ENCODE measurements at places on chromosomes 2 and 18.

- DNase-seq = no peak
These were observed 27.1 kb upstream of the IHH start for GRCh38 chr2:219087848-219088247.

GRCh38 chr2:131048641-131049040 lies 44.6 kb downstream of the FAM168B start:
- no peak for DNase-seq

GRCh38 chr2:31137211-31138036 lies 816 bp downstream of the GALNT14 start:
- DNase-seq = no peak

DNA sequence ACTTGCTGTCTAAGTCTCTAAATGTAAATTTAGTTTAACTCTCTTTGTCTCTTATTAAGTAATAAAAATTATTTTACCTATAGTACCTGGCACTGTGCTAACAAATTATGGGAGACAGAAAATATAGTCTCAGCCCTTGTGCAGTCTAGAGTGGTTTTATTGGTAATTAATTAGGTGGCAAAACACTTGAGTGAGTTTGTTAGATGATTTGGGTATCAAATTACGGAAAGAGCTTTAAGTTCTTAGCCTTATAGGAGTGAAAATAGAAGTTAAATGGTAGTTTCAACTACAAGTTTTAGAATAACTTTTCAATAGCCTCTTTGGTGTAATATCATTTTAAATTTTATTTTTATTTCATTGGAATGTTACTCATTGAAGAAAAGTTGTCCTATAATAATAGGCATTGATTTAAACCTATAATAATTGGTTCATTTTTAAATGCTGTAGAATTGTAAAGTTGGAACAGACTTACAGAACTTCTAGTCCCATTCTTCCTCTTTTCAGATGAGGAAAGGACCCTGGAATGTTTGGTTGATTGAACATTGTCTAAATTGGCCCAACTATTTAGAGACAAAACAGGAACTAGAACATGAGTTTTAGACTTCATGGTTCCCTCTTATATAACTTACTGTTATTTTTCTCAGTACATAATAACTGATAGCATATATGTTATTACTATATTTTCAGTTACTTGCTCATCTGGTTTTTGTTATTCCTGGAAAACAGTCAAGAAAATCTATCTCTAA lies 10.2 kb upstream of the HTR2B start:
- DNase-seq = no peak

DNA sequence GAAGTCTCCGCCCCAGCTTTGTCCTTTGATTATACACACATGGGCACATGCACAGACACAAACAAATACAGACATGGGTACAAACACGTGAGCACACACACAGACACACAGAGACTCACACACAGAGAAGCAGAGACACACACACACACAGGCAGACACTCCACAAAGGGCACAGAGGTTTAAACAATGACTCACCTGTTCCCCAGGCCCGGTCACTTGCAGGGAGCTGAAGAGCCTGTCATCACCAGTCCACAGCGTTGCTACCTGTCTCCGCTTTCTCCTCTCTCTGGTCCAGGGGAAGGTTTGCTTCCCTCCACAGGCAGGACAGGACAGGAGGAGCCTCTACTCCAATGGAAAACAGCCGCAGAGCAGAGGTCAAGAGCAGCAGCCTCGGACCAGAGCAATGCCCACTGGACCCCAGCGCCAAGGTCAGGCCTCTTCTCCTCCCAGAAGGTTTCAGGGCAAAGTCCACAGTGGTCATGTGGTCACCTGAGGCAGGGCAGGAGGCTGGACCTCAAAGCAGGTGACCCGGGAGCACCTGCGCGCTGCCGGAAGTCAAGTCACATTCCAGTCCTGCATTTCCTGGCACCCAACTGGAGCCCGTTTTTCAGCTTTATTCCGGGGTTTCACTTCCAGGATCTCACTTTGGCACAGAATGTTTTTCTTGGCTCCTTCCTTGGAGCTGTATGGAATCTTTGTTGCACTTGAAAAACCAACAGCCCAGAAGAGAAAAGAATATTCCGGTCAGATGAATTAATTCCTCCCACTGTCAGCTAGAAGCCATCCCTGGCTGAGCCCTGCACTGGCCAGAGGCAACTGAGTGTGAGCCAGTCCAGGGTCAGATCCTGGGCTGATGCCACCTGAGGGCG lies at the start of gene RAB17:
Gene RAB17, minus strand, starts transcription at position 463 of the 869 bp plus-strand sequence. CDS start 4,580 bp downstream, outside the sequence.
- DNase-seq = no peak

GRCh38 chr2:211453311-211453887 lies 897.0 kb downstream of the CPS1 start:
- no peak for DNase-seq

DNA sequence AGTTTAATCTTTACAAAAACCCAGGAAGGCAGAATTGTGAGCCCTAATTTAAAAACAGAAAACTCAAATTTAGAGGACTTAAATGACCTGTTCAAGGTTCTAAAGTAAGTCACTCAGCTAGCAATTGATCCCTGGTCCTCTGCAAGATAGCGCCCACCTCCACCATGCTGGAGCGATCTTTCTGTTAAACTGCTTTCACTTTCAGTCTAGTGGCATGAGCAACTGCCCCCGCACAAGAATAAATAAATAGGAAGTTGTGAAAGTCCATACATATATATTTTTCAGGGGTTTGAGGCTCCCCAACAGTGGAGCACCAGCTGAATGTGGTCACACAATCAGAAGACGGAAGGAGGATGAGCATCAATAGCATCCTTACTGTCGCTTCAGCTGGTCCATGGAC lies 217.9 kb downstream of the NAPG start:
- DNase-seq = no peak

DNA sequence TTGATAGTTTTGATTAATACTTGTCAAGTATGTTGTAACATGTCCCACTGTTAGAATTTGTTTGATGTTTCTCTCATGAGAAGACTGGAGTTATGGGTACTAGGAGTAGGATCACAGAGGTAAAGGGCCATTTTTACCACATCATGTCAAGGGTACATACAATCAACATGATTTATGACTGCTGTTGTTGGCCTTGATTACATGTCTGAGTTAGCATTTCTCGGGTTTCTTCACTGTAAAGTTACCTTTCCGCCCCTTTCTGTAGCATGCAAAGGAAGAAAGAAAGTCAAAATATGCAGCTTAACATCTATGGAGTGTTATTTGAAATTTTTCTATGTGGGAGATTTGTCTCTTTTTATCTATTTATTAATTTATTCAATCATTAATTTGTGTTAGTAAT lies 1456.4 kb downstream of the SUCLG1 start:
- DNase-seq = no peak

DNA sequence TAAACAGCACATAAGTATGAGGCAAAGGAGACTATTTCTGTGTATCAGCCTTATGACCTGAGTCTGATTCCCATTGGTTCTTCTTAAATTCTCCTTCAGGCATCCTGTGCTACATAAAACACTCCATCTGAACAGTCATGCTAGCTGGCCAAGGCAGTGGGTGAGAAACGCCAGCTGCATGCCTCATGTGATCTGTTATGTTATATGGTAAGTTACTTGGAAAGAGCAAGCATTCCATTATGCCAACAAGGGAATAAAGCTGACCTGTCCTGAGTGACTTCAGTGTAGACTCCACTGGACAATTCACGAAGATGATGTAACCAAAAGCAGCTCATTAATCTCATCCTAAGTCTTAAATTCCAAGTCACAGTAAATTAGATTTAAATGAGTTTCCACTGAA lies 216.5 kb upstream of the FN1 start:
- no peak for DNase-seq

DNA sequence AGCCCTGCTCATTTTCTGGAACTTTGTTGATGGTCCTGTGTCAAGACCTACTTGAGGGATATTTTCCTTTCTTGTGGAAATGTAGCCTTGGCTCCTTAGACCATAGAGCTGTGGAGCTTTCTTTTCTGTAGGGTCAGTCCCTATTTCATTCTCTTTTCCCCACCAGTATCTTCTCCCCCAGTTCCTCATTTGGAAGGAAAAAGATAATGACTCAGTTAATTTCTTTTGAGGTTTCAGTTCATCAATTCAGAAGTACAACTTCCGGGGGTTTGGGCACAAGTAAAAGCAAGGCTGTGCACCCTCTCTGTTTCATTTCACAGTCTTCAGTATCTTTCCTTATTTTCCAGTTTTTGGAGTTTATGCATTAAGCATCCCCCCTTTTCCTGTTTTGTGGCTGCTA lies 70.7 kb downstream of the CDC42EP3 start:
- DNase-seq = no peak

DNA sequence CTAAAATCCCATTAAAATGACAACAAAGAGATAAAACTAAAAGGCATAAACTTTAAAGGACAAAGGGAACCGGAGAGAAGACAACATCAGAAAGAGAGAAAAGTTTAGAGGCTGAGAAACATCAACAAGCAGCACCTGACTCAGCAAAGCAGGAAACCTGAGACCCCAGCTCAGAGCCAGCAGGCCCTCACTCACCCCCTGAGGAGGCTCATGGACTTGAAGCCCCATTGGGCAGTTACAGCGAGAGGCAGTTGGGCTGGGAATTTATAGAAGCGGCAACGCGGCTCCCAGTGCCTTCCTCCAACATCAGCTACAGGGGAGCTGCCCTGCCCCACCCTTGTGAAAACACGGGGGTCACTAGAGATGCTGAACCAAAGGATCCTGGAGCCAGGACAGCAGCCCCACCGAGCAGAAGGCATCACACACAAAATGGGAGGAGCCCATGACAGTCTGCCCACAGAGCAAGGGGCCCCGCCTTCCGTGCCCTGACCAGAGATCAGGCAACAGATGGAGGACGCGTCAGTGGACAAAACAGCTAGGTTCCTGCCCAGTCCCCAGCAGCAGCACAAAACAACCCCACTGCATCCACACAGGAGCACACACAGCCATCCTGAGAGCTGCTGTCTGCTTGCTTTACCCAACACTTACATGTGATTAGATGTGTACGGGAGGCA lies 52.7 kb downstream of the CMPK2 start:
- DNase-seq = no peak

DNA sequence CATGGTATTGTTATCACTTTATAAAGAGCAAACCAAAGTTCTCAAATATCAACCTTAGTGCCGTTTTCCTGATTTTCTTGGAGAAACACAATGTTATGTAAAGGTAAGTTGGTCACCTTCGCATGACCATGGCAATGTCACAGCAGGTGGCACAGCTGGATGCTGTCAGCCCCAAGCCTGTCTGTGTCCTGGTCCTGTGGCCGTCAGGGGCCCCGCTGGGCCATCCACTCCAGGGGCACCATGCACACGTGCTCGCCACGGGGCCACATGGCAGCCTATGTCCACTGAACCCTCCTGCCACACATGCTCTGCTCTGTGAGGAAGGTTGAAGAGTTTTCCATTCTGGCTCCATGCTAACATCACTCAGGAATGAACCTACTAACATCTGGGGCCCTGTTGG lies 85.9 kb downstream of the EIPR1 start:
- DNase-seq = no peak

GRCh38 chr2:178306352-178307073 lies 112.2 kb downstream of the OSBPL6 start:
- DNase-seq = no peak

DNA sequence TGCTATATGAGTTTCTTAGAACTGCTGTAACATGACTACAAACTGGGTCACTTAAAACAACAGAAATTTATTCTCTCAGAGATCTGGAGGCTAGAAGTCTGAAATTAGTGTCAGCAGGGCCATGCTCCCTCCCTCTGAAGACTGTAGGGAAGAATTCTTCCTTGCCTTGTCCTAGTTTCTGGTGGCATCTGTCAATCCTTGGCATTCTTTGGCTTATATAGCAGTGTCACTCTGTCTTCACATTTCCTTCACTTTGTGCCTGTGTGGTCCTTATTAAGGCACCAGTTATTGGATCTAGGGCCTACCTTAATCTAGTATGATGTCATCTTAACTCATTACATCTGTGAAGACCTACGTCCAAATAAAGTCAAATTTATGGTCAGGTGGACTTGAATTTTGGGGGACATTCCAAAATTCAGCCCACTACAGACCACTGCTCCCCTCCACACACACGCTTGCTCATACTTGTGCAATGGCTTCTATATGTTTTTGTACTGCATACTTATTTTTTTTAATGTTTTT lies 7.6 kb downstream of the ZC3H15 start:
- DNase-seq = no peak

GRCh38 chr2:8872821-8873432 lies 35.5 kb upstream of the KIDINS220 start:
- DNase-seq = no peak

DNA sequence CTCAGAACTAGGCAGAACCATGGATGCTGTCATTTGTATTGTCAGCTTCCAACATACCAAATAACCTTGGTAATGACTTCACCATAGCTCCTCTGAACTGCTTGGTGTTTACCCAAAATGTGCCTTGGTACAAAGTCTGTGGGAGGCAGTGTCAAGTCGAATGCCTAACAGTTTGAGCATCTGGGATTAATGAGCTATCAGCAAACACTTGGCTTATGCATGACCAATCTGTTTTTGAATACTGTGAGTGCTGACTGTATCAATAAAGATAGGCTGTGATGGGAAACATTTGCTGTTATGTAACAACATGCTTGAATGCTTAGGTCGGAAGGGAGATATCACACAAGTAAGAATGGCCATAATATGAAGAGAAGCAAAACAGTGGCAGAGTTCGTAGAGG lies 455.4 kb downstream of the CMPK2 start:
- no peak for DNase-seq

DNA sequence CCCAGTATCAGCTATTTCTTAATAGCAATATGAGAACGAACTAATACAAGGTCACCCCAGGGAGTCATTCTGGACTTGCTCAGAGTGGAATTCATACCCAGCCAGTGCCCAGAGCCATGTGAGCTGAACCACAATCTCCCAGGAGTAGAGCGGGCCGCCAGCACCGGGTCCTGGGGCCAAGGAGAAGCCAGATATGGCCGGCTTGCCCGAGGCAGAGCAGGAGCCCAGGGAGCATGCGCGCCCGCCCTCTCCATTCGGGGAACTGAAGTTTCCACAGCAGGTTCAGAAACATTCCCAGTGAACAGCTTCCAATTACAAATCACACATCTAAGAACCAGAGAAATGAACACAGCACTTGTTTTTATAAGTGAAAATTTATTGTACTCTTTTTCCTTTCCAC lies 37.5 kb downstream of the EIPR1 start:
- no peak for DNase-seq

DNA sequence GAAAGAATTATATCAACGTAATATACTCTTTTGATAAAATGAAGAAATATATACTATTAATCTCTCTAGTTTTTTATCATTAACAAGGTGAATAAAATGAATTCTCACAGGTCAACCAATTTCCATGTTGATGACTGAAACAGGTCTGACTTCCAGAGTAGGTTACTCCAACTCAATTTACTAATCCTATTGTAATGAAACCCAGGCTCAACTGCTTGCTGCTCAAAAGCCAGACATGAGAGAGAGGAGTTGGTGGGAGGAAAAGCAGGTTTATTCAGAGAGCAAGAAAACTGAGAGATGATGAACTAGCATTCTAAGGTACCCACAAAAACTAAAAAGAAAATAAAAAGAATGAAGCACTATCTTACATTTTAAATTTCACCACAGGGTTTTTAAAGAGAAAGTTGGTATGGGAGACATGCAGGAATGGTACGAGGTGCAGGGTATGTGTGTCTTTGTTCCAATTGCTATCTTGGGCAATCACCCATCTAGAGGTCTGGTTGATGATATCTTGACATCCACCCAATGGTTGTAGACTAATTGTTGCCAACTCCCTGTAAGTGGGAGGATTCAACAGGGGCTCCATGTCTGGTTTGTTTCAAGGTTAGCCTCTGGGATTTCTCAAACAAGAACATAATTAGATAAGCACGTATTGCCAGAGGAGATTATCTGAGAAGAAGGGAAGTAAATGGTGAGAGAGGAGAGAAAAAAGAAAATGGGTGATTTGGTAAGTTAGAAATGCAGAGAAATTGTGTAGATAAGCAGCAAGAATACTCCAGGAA lies 471.4 kb upstream of the REG3G start:
- no peak for DNase-seq
